ENCODE measurements at places on chromosomes 6 and 20. TPM values are rescaled to one million over a fixed set of nuclear protein-coding genes. Genes with fewer than 3 reads are reported as not detected.

DNA sequence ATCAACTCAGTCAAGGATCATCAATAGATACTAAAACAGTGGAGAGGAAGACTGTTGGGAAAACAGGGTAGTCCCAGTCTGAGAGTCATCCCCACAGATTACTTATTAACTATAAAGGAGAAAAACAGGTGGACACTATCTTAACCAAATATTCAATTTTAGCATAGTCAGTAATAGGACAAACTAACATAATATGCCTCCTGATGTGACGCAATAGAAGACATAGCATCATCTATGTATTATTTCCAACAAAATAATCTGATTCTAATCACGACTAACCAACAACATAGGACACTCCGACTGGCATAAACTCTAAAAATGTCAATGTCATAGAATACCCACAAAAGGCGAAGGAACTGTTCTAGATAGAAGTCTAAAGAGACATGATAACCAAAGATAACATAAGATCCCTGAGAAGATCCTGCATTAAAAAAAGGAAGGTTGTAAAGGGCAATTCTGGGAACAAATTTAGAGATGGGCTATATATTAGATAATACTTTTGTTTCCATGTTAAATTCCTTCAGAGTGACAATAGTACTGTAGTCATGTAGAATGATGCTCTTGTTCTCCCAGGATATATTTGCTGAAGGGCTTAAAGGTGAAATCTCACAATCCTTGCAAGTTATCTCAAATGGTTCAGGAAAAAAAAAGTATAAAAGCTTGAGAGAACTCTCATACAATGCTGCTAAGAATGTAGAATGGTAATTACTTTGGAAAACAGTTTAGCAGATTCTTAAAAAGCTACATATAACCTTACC is 28.9 kb downstream of the ILRUN start:
- H3K4me1 ChIP-seq: peaks cover 16% of the 10 kb centered on the region
- no peaks in the 10 kb centered on the region for H3K36me3 ChIP-seq
- H3K27ac ChIP-seq: no peak overlapping the region
- no peak for DNase-seq
- H3K4me3 ChIP-seq: no peak overlapping the region

The FERMT1 gene
- total RNA-seq: not detected

The GFOD1 gene
- total RNA-seq: 2.2 TPM

DNA sequence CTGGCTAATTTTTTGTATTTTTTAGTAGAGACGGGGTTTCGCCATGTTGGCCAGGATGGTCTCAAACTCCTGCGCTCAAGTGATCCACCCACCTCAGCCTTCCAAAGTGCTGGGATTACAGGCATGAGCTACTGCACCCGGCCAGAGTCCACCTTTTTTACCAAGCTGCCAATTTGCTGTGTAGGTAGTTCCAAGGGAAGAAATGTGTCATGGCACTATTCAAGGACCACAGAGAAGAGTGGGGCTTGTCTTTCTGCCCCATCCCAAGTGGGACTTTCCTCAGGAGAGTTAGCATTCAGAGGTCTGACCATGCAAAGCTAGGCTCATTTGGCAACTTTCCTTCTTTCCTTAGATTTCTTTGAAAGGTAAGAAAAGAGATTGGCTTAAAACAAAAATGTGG is 111.9 kb upstream of the TRAF3IP2 start:
- H3K4me1 ChIP-seq: peaks cover 43% of the 10 kb centered on the region
- no peak overlapping the region for H3K4me3 ChIP-seq
- peaks cover 38% of the 10 kb centered on the region for H3K36me3 ChIP-seq
- H3K27ac ChIP-seq: no peak overlapping the region
- no peaks in the 10 kb centered on the region for H3K27me3 ChIP-seq
- DNase-seq: no peak

DNA sequence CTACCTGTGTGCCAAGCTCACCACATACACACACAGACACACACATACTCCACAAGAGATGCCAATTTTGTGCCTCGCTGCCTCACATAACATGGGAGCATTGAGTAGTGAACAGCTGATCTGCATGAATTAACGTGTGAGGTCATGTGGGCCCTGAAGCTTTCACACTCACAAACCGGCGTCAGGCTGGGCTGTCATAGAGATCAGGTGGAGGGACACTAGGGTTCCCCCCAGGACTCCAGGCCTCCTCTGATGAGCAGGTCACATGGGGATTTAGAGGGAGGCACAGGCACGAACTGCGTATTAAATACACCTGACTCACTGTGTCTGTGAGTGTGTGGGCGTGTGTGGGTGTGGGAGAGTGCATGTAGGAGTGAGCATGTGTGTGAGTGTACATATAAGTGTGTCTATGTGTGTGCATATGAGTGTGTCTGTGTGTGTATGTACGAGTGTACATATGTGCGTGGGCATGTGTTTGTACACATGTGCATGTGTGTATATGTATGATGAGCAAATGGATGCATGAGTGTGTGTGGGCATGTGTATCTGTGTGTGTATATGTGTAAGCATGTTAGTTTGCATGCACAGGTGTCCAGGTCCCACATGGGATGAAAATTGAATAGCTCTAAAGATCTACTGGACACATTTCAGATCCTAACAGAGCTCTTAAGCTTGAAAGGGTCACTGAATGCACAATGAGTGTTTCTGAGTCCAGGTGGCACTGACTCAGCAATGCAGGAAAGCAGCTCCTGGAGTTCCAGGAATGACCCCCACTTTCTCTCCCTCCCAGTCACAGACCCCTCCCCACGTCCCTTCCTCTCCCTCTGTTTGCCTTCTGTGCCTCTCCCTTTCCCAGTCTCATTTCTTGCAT is 336.6 kb downstream of the PREX1 start:
- no peaks in the 10 kb centered on the region for H3K36me3 ChIP-seq
- H3K27me3 ChIP-seq: peaks cover 14% of the 10 kb centered on the region
- peaks cover 5% of the 10 kb centered on the region for H3K4me1 ChIP-seq

DNA sequence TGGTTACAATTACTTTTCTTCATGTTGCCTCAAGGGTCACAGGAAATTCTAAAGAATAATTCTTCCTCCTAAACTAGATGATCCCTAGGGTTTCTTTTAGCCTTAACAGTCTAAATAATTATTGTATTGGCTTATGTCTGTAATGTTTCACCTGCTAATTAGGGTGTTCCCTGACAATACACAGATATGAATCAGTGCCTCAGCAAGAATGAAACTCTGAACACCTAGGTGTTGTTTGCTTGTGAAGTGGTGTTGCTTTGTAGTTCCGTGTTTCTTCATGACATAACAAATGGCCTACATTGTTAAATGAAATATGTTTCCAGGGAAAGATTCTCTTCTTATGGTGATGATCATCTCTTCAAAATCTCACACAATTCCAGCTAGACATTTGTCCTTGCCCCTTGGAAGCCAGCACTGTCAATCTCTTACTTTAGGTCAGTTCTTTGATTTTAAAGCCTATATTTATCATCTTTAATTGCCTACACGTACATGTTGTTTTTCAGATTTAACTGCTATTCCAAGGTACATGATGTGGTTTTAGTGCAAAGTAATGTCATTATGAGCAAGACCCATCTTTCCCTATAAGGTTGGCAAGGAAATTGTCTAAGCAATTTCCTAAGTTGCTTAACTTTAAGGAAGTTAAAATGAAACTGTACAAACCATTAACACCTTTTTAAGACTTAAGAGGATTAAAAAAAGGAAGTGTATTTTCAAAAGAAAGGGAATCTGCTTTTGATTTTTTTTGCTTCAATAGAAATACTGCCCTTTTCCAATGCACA is 111.9 kb downstream of the TBC1D7 start:
- H3K36me3 ChIP-seq: no peaks in the 10 kb centered on the region
- DNase-seq: no peak
- H3K4me3 ChIP-seq: no peak overlapping the region
- peaks cover 11% of the 10 kb centered on the region for H3K4me1 ChIP-seq
- no peak overlapping the region for H3K27ac ChIP-seq
- H3K27me3 ChIP-seq: no peaks in the 10 kb centered on the region

DNA sequence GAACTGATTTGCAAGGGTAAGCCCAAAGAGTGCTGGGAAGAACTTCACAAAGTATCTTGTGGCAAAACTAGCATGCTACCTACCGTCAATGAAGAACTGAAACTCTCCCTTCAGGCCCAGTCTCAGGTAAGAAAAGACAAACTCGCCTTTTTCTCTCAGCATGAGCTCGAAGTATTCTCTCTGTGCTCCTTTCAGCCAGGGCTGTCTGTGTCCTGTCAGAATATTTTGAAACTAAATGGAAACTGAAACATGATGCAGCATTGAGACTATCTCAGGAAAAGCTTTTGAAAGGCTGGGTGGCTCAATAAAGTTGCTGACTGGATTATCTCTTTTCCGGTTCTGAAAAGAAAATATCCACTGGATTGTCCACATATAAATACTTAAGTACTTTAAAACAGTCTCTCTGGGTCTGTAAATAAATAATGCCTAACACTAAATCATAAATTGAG is 696 bp downstream of the CALHM5 start:
- DNase-seq: no peak
- H3K4me3 ChIP-seq: peak overlapping the region; percentile 8
- H3K4me1 ChIP-seq: peaks cover 18% of the 10 kb centered on the region
- H3K27me3 ChIP-seq: no peaks in the 10 kb centered on the region

DNA sequence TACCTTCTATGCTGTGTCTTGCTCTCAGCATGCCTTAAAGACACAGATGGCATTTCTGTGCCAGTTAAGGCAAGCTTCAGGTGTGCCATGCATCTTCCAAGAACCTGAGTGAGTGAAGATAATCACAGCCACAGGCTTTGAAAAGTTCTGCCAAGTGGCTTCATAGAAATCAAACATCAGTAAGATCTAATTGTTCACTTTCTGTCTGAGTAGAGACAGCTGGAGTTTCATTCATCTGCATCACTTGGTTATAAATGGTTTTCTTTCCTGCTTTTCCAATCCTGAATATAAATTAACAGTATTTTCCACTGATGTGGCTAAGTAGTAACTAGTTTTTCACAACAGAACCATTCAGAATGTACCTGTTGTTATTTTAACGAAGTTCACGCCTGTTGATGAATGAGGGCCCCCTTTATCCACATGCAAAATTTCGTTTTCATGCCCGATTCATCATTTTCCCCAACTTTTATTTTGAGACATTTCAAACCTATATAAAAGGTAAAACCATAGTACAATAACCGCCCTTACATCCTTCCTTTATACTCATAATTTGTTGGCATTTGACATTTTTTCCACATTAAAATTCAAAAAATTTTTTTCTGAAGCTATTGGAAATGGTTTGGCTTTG is 38.6 kb upstream of the KCNG1 start:
- no peak for DNase-seq
- H3K4me3 ChIP-seq: no peak overlapping the region
- peaks cover 7% of the 10 kb centered on the region for H3K27me3 ChIP-seq
- H3K27ac ChIP-seq: no peak overlapping the region
- peaks cover 31% of the 10 kb centered on the region for H3K4me1 ChIP-seq

DNA sequence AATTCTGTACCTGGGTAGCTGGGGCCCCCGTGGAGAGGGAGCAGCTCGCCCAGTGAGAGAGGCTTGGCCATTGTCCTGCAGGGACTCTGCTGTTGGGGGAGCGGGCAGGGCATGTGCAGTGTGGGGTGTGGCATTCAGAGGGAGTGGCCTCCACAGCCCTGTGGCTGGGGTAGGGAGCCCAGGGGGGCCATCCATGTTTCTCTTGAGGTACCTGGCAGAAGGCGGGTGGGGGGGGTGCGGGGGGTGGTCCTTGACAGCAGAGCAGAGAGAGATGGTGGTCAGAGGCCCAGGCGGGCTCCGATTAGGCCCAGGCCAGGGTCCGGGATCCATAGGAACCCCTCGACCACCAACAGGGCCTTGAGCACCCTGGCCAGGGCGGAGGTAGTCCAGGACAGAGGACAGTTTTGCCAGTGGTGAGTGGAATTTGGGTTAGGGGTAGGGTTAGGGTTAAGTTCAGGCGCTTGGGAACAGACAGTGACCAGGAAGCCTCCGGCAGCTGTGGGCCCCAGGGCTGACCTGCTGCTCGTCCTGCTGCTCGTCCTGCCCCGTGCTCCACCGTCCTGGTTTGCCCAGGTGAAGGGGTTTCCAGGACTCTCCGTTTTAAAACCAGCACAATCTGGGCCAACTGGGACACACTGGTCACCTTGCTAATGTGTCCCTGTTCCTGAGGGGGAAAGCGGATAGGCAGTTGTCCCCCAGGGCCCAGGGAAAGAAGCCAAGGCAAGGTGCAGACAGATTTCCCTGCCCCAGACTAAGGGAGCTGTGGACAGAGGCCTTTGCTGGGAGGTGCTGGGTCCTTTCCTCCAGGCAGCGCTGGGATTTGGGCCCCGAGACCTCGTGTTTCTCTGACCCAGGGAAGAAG is 24.8 kb upstream of the MYT1 start:
- DNase-seq: no peak
- peaks cover 3% of the 10 kb centered on the region for H3K27me3 ChIP-seq

GRCh38 chr6:21271428-21272155 is 322.0 kb upstream of the SOX4 start:
- peaks cover 8% of the 10 kb centered on the region for H3K36me3 ChIP-seq
- H3K4me1 ChIP-seq: peaks cover 16% of the 10 kb centered on the region
- DNase-seq: no peak
- H3K27me3 ChIP-seq: no peaks in the 10 kb centered on the region
- H3K27ac ChIP-seq: no peak overlapping the region

The RBPJL gene
- not detected for total RNA-seq

DNA sequence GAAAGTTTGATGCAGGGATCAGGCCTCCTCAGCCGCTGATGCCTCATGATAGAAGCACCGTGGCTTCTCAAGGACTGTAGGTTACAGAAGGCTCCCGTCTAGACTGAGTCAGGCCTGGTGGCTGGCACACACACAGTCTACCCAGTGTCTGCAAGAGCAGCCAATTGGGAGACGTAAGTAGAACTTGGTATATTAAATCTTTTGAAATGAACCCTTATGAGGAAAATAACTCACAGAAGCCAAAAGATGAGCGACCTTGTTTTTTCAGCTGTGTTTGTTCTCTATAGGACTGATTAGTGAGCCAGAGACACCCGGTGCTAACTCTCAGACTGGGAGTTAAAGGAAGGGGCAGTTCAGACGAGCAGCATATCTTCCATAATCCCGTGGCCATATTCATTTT is 5.9 kb upstream of the PDE10A start:
- H3K4me3 ChIP-seq: no peak overlapping the region
- H3K27me3 ChIP-seq: peaks cover 71% of the 10 kb centered on the region
- H3K4me1 ChIP-seq: peaks cover 20% of the 10 kb centered on the region
- DNase-seq: no peak
- no peak overlapping the region for H3K27ac ChIP-seq

DNA sequence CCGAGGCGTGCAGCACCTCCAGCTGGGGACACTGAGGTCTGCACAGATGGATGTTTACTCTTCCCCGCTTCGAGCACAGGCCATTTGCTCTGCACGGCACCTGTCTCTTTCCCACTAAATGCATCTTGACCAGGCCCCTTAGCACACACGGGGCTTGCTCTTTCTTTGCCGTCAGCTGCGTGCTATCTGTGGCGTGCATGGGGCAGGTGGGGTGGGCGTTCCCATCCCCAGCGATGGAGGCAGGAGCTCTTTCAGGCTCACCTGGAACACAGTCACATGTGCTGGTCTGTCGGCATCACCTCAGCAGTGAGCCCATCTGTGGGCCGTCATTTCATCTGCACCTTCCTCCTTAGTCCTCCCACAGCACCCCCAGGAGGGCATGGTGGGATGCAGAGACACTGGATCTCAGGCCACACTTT is 35.1 kb downstream of the RBM38 start:
- H3K4me1 ChIP-seq: peaks cover 9% of the 10 kb centered on the region
- H3K27me3 ChIP-seq: no peaks in the 10 kb centered on the region

All from neural crest cell (in vitro differentiated cells).